ENCODE measurements at places on chromosomes 7 and 10.

DNA sequence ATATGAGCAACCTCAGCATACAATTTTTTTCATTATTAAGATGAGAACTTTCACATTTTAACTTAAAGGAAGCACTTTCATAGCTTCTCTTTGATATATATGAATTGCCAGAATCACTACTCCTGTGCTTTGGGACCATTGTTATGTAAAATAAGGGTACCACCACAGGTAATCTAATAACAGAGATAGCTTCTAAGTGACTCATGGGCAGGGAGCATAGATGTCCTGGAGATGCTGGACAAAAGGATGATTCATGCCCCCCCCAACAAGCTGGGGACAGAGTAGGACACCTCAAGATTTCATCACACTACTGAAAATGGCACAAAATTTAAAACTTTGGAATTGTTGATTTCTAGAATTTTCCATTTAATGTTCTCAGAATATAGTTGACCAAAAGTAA lies 641.1 kb downstream of the PCDH15 start:
- DNase-seq, result no peak

- peak; percentile 4 for DNase-seq
Measured at GRCh38 chr7:141550386-141551093, 670 bp upstream of the AGK start.

- DNase-seq, result peak; percentile 68
Measured at GRCh38 chr10:34520084-34520483, 295.0 kb downstream of the PARD3 start.

- DNase-seq, result no peak
Measured at GRCh38 chr7:47501406-47501805, 80.5 kb downstream of the TNS3 start.

DNA sequence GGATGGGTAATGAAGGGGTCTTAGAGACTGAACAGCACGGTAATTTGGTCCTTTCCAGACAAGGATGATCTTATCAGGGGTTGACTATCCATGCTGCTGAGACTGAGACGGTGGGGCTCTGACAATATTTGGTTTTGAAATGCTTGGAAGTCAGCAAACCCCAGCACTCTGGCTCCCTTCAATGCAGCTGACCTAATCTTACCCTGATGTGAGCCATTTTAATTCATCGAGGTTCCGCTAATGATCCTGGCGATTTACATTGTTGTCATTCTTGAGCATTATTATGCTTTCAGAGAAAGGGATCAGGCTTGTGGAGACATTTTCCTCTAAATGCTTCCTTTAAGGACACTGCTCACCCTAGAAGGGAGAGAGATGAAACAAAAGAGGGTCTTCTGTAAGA lies 114.6 kb upstream of the BMPER start:
- DNase-seq, result no peak

GRCh38 chr10:117217196-117217761 lies 20.0 kb downstream of the KCNK18 start:
- no peak for DNase-seq

GRCh38 chr7:84232646-84233045 lies 38.1 kb upstream of the SEMA3A start:
- DNase-seq, result no peak

DNA sequence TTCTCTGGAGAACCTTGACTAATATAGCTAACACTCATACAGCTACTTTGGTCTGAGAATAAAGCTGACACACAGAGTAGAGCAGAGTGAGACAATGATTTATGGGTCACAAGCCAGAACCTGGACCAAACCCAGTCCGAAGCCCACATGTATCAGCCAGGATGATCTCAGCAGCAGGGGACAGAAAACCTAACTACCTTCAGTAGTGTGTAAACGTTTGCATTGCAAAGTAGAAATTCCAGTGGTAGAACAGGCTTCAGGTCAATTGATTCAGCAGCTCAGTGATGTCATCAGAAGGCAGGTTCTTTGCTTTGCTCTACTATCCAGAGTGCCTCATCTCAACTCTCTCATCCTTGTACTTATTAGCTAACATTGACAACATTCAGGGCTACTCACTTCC lies 62.5 kb upstream of the PALS2 start:
- DNase-seq, result no peak

DNA sequence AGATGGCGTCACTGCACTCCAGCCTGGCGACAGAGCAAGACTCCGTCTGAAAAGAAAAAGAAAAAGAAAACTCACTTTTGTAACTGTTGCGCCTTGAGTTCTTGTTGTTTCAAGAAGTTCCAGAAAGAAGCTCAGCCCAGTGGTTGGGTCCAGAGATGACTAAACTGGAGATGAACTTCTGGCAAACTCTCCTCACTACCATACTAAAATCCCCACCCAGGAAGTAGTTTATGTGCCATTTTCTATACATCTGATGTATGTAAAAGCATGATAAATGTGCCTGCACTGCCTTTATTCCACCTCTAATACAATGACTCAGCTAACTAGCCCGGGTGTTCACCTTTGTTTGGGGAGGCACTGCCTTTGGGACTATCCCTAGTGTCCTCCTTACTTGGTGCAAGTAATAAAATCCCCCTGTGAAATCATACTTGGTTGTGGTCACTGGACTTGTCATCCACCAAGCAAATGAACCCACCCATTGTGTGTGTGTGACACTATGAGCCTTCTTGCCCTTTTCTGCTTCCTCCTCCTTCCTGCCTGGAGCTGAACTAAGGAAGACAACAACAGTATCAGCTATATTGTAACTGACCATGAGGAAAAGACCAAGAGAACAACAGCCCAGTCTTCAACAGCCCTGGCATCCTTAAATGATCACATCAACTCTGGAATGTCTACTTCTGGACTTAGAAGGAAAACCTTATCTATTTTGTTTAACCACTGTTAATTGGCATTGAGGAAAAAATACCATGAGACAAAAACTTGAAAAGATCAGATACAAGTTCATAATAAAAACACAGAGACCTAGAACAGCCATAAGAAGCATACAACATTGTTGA lies 33.6 kb downstream of the JMJD1C start:
- DNase-seq, result peak; percentile 89

GRCh38 chr7:106125417-106125816 lies 13.3 kb upstream of the SYPL1 start:
- DNase-seq, result no peak

DNA sequence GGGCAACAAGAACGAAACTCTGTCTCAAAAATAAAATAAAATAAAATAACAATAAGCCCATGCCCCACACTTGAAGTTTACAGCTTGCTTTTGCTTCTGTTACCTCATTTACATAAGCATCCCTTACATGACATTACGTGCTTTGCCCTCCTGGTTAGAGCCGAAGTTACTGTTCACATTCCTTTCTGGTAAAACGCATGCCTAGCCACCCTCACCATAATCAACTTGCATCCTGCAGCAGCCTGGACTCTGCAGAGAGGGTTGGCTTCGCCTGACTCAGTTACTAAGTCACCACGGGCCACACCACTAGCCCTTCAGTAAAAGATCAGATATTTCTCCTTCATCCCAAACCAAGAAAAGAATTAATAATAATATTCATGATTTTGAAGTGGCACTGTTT lies 736.0 kb upstream of the AUTS2 start:
- no peak for DNase-seq

GRCh38 chr7:32143301-32143700 lies 73.1 kb upstream of the PDE1C start:
- DNase-seq, result no peak

DNA sequence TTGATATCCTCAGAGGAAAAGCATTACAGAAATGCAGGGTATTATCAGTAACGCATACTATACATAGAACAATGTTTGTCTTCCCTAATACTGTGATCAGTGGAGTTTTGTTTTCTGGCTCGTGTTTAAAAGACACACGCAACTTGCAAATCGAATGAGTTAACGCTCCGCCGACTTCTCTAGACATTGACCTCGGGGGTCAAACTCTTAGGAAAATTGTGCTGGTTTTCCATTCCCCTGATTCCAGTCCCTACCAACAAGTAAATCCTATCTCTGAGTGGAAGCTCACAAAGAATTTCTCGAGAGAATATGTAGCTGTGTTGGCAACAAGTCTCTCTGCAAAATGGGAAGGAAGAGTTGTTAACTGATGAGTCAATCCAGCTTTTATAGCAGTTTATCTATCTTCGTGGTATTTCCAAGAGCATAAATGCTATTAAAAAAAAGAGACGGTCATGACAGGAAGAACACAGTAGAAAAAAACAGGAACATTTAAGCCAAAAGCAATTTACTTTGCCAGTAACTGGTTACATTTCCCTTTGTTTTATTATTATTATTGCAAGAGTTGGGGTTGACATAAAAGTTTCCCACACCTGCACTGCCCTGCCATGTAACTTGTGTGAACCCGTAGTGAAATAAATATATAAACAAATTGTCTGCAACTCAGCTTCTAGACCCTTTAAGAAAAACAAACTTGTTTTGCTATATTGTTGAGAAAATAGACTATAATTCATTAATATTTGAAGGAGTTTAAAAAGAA lies 144.4 kb downstream of the ARID5B start:
- DNase-seq, result peak; percentile 87

DNA sequence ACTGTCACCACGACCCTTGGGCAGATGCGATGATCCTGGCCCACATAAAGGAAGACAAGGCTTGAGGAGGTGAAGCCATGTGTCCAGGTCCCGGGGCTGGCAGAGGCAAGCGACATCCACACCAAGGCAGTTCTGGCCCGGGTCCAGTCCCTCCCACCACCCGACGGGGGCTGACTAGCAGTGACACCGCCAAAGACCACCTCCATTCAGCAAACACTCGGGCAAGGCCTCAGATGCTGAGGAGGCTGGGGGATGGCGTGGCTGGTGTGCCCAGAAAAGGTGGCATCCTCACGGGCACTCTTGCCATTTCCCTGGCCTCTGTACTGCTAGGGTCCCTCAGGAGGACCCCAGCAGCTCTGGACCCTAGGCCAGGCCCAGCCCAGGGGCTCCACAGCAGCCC lies 219.0 kb downstream of the ELFN1 start:
- DNase-seq, result no peak

- DNase-seq, result no peak
Measured at GRCh38 chr7:45515346-45515745, 58.8 kb upstream of the ADCY1 start.

GRCh38 chr10:91987397-91988037 lies 63.9 kb downstream of the BTAF1 start:
- no peak for DNase-seq

DNA sequence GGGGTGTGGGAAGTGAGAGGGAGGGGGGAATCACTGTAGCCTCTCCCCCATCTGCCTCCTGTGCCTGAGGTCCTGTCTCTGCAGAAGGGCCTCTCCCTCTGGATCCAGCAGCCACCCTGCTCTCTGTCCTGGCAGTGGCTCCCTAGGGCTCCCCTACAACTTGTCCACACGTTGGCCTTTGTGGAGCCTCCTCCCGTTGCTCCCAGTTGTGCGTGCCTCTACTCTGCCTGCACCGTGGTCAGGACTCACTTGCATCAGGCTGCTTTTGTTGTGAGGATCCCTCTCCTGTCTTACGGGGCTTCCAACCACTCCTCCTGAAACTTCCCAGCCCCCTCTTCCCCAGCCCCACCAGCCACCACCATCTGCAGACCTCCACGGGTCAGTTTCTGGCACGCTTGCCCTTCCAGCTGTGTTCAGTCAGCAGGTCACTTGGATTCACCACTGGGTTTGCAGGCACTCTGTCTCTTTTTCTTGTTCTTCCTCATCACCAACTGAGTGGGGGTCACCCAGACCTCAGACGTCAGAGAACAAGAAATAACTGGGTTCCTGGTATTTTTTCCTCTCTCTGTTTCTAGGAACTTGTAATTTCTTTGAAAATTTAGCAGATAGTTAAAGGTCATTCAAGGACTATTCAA lies 62.3 kb downstream of the RAMP3 start:
- DNase-seq, result no peak

DNA sequence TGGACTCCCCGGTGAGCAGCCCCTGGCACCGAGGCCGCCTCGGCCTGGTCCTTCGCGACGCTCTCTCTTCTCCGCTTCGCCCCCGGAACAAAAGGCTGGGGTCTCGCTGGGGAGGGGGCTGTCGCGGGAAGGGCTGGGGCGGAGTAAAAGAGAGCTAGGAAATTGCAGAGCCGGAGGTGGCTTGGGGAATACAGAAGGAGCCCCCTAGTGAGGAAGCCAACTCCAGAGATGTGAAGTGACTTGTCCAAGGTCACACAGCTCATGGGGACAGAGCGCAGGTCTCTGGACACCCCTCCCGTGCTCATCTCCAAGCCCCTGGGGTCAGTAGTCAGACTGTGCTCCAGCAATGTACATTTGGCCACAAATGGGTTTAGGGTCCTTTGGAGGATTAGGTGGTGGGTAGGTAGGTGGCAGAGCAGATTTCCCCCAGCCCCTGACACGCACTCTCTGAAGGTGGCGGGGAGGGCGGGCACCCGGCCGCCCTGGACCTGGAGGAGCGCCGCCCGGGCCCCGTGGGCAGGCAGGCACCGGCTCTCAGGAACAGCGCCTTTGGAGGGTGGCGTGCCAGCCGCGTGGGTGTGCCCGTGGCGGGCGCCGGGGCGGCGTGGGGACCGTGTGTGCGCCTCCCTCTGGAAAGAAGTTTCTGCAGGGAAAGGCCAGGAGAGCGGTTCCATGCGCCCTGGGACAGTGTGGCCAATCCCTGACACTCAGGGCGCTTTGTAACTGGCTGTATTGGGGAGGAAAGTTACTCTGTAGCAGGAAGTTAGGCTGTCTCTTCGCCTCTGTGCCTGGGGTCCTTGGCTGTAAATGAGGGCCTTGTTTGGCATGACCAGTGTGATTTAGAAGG lies 910 bp downstream of the WIPF3 start:
- no peak for DNase-seq

DNA sequence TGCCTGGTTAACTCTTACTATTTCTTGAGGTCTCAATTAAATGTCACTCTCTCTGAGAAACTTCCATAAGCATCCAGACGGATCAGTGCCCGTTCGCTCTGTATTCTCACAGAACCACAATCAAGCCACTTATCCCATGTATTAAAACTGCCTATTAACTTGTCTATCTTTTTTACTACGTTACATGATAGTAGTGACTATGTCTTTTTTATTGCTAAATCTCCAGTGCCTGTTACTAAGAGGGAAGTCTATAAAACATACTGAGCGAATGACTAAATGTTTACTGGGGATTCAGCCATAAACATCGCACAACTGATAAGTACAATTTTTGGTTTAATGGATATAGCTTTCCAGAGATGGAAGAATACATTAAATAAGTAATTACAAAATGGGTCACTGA lies 399.9 kb downstream of the NXPH1 start:
- DNase-seq, result no peak

DNA sequence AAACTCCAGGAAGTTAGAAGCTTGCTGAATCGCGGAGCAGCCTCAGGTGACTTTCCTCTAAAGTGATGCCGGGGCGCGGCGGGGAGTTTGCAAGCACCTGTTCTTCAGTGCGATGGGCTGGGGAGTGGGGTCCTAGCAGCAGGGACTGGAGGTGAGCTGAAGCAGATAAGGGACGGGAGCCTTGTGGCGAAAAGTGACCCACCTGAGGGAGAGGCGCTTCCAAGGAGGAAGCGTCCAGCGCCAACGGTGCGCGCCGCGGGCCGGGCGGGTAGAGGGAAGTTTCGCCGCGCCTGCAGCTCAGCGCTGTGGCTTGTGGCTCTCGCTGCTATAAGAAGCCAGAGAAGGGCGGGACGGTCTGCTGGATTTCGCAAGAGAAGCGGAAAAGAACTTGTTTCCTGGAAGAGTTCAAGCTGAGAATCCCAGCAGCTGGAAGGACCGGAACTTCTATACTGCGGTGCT lies at the start of gene STEAP4:
TSS of gene STEAP4 (minus strand) at position 305 of the 459 bp plus-strand sequence. CDS start 22,625 bp downstream, outside the sequence.
- no peak for DNase-seq

- DNase-seq, result no peak
Measured at GRCh38 chr10:99870123-99870730, 87.8 kb downstream of the ABCC2 start.

GRCh38 chr7:151520419-151521261 lies 945 bp upstream of the RHEB start:
- DNase-seq, result no peak

GRCh38 chr10:6025683-6026255 lies 36.4 kb downstream of the IL2RA start:
- DNase-seq, result no peak

GRCh38 chr10:110651044-110651958 lies 7.2 kb downstream of the RBM20 start:
- DNase-seq, result no peak
